ENCODE measurements at places on chromosomes 2 and 18.

GRCh38 chr18:36130039-36130831, 536 bp downstream of the ELP2 start:
- peak overlapping the region; percentile 86 for H3K27ac ChIP-seq
- H3K36me3 ChIP-seq, result no peaks in the 10 kb centered on the region
- 0 out of 2 replicates have a peak, but pooled peaks cover 3% of the 10 kb centered on the region for H3K4me1 ChIP-seq
- no peaks in the 10 kb centered on the region for H3K27me3 ChIP-seq
- H3K4me3 ChIP-seq, result peak overlapping the region; percentile 87
- DNase-seq, result no peak

- peak overlapping the region; percentile 80 for H3K27ac ChIP-seq
- peaks cover 20% of the 10 kb centered on the region for H3K4me1 ChIP-seq
- peak; percentile 68 for DNase-seq
- peaks cover 19% of the 10 kb centered on the region for H3K36me3 ChIP-seq
- no peak overlapping the region for H3K4me3 ChIP-seq
- no peaks in the 10 kb centered on the region for H3K27me3 ChIP-seq
These were observed 39.2 kb downstream of the WDR33 start for GRCh38 chr2:127771756-127772155.

DNA sequence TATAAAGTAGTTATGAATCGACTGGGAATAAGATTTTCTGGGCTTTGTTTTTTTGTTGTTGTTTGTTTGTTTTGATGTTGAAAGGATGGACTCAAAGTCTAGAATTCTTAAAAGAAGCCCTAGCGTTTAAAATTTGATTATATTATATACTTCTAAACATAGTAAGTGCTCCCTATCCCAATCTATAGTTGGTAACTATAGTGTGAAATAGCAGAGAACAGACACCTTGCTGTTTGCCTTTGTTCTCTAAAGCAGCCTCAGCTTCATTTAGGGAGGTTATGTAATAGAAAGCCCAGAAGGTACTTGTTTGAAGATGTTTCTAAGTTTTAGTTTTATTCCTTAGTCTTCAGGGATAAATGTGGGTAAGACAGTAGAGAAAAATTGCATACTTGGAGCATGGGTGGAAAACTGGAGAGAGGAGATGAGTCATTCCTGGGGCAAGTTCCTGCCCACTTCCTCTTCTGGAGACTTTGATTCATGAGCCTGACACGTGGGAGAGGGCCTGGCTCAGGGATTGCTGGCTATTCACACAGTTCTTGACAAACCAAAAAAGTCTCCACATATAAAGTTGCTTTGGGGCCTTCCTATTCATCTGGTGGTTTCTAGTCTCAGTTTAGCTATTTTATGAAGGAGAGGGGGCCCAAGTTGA, 131.9 kb downstream of the MYO1B start:
- H3K27me3 ChIP-seq, result no peaks in the 10 kb centered on the region
- H3K4me1 ChIP-seq, result peaks cover 24% of the 10 kb centered on the region
- H3K27ac ChIP-seq, result peak overlapping the region; percentile 72

DNA sequence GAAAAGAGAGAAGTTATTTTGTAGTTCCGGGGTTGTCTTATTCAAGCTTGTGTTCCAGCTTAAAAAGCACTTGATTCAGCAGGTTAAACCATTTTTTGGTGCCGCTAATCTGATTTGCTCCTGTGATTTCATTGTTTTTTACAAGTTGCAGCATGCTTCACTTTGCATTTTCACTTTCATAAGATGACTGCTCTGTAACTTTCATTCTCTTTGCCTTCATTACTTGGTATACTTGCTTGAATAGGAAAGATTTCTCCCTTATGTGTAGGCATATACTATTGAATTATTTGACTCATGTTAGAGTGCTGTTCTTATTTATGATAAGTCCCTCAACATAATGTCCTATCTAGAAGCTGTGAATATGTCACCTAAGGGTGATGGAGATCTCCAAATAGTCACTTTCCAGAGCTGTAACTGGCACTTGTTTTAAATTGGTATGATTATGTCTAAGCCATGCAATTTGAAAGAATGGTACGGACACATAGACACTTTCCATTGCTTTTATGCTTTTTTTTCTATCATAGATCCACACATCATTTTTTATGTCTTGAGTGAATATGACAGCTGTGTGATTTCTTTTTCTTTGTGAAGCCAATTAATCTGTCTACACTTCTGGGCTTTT, 254.5 kb downstream of the DSEL start:
- no peaks in the 10 kb centered on the region for H3K36me3 ChIP-seq
- DNase-seq, result no peak
- H3K4me1 ChIP-seq, result peaks cover 27% of the 10 kb centered on the region
- H3K27ac ChIP-seq, result no peak overlapping the region
- no peaks in the 10 kb centered on the region for H3K27me3 ChIP-seq
- no peak overlapping the region for H3K4me3 ChIP-seq

DNA sequence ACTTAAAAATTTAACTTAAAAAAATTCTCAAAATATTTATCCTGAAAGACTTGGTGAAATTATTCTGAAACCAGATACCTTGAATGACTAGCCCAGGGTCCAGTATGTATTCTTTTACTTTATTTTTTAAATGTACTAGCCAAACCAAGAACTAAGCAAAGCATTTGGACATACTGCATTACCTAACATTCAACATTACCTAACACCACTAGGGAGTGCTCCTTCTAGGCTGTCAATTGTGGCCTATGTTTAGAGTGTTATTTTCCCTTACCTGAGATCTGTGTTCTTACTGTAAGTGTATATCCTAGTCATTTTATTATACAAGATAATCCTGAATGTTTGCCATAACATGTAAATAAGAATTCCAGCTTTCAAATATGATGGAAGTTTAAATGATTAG, 496.6 kb downstream of the PTPRM start:
- DNase-seq, result peak; percentile 12
- H3K27me3 ChIP-seq, result no peaks in the 10 kb centered on the region
- H3K27ac ChIP-seq, result no peak overlapping the region
- H3K36me3 ChIP-seq, result no peaks in the 10 kb centered on the region
- peak overlapping the region; percentile 54 for H3K4me3 ChIP-seq

- no peak overlapping the region for H3K27ac ChIP-seq
- H3K4me1 ChIP-seq, result peaks cover 25% of the 10 kb centered on the region
- no peak for DNase-seq
- no peaks in the 10 kb centered on the region for H3K36me3 ChIP-seq
- H3K27me3 ChIP-seq, result no peaks in the 10 kb centered on the region
These were observed 638 bp downstream of the ST3GAL5 start for GRCh38 chr2:85888020-85888683.

DNA sequence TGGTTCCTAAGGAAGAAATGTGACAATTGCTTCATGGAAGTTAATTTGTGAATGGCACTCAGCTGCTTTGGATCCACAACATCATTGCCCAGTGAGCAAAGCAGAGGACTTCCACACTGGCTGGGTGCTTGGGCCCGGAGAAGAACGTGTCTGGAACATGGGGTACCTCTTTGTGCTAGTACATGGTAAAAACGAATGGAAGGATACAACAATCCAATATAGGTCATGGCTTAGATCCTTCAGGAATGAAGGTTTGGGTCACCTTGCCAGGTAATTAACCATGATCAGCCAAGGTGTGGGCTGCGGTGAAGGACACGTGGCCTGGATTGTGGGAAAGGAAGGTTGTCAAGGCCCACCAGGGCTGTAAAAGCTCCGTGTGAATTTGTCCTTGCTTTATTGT, 245.9 kb upstream of the HS6ST1 start:
- H3K27me3 ChIP-seq, result peaks cover 29% of the 10 kb centered on the region
- H3K27ac ChIP-seq, result no peak overlapping the region
- no peaks in the 10 kb centered on the region for H3K4me1 ChIP-seq
- DNase-seq, result no peak

- no peak overlapping the region for H3K4me3 ChIP-seq
- no peaks in the 10 kb centered on the region for H3K36me3 ChIP-seq
- H3K27ac ChIP-seq, result no peak overlapping the region
- H3K27me3 ChIP-seq, result no peaks in the 10 kb centered on the region
- H3K4me1 ChIP-seq, result peaks cover 4% of the 10 kb centered on the region
- no peak for DNase-seq
These were observed 72.2 kb downstream of the HDAC4 start for GRCh38 chr2:239328351-239329191.

DNA sequence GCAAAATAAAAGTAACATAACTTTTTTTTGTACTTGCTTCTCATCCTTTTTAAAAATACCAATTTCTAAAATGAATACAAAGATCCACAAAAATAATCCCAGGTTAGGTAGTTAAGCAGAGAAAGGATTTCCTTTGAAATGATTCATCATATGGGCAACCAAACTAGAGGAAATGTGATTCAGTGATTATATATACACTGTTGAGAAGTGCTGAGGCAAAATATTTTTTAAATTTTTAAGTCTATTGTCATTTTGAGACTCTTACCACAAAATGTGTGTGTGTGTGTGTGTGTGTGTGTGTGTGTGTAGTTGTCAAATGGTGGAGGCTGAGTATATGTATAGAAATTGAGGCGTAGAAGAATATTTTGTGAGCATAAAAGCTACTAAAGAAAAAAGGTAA, 1075.3 kb downstream of the LRP1B start:
- peaks cover 6% of the 10 kb centered on the region for H3K4me1 ChIP-seq
- no peak overlapping the region for H3K4me3 ChIP-seq
- H3K27ac ChIP-seq, result no peak overlapping the region
- H3K36me3 ChIP-seq, result no peaks in the 10 kb centered on the region
- peak; percentile 69 for DNase-seq
- no peaks in the 10 kb centered on the region for H3K27me3 ChIP-seq

GRCh38 chr2:112938904-112939303, 27.9 kb downstream of the IL37 start:
- no peaks in the 10 kb centered on the region for H3K27me3 ChIP-seq
- H3K4me3 ChIP-seq, result no peak overlapping the region
- H3K4me1 ChIP-seq, result peaks cover 22% of the 10 kb centered on the region

- no peak overlapping the region for H3K4me3 ChIP-seq
- H3K27me3 ChIP-seq, result no peaks in the 10 kb centered on the region
- no peak for DNase-seq
- no peak overlapping the region for H3K27ac ChIP-seq
- H3K4me1 ChIP-seq, result no peaks in the 10 kb centered on the region
These were observed 226.1 kb downstream of the MYCN start for GRCh38 chr2:16166327-16166981.

- H3K27ac ChIP-seq, result no peak overlapping the region
- no peak for DNase-seq
- no peaks in the 10 kb centered on the region for H3K36me3 ChIP-seq
- no peaks in the 10 kb centered on the region for H3K27me3 ChIP-seq
- H3K4me1 ChIP-seq, result peaks cover 7% of the 10 kb centered on the region
- no peak overlapping the region for H3K4me3 ChIP-seq
These were observed 40.1 kb upstream of the SOS1 start for GRCh38 chr2:39160982-39161381.

DNA sequence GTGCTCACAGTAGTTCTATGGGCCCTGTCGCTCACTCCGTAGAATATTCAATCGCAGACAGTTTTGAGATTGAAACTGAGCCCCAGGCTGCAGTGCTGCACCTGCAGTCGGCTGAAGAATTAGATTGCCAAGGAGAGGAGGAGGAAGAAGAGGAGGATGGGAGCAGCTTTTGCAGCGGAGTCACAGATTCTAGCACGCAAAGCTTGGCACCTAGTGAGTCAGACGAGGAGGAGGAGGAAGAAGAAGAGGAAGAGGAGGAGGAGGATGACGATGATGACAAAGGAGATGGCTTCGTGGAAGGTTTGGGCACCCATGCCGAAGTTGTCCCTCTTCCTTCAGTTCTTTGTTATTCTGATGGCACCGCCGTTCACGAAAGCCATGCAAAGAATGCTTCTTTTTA, 115.2 kb downstream of the GALNT3 start:
- DNase-seq, result no peak

- H3K27ac ChIP-seq, result no peak overlapping the region
- H3K36me3 ChIP-seq, result no peaks in the 10 kb centered on the region
- no peak overlapping the region for H3K4me3 ChIP-seq
- peaks cover 5% of the 10 kb centered on the region for H3K4me1 ChIP-seq
- no peaks in the 10 kb centered on the region for H3K27me3 ChIP-seq
- DNase-seq, result no peak
These were observed 167.0 kb upstream of the CREB1 start for GRCh38 chr2:207362716-207363115.

DNA sequence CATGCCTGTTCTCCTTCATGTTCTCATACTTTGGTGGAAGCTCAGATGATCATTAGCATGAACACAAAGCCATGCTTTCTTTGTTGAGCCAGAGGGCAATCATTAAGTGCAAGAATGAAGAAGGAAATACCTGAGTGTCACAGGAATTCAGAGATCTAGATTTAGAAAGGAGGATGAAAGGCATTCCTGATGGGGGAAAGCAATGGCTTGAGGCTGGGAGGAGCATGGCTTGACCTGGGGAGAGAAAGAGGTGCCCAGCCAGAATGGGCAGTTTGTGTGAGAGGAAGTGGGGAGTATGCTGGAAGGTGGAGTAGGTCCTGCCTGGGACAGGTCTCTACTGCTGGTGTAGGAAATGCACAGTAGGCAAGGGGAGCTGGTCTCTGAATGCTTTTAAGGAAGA, 35.1 kb downstream of the SLC4A3 start:
- H3K36me3 ChIP-seq, result no peaks in the 10 kb centered on the region
- no peak for DNase-seq
- no peak overlapping the region for H3K4me3 ChIP-seq
- no peaks in the 10 kb centered on the region for H3K27me3 ChIP-seq

DNA sequence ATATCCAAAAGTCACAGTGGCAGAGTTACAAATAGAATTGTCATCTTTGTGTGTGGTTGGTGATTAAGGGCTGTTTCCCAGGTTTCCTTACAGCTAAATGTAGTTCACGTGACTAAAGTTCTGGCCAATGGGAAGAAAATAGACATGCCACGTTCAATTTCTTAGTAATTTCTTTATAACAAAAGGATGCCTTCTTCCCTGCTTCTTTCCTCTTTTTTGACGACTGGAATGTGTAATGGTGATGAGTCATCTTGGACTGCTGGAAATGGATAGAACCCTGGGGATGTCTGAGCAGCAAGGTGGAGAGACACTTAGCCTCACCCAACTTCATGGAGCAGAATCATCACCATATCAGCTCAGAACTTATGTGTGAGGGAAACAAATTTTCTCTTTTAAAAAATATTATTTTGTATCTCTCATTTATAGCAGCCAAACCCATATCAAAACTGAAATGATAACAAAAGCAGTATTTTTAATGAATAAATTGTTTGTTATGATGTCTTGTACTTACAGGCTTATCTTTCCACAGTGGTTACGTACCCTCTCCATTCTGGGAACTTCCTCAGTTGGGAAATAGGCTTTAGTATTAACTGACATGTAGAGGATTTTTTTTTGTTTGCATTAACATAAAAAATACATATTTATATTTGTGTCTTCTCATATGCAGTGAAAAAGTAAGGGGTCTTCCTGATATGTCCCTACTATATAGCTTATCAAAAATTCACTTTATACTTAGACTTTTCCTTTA, 91.1 kb upstream of the CDH2 start:
- H3K27me3 ChIP-seq, result no peaks in the 10 kb centered on the region
- DNase-seq, result peak; percentile 66
- no peak overlapping the region for H3K27ac ChIP-seq

All from PC-3 (cell line).